ENCODE measurements at places on chromosomes 6 and 20.

GRCh38 chr20:61220131-61220530 lies 31.9 kb upstream of the CDH4 start:
- DNase-seq: no peak

GRCh38 chr6:113732384-113732966 lies 124.7 kb upstream of the MARCKS start:
- no peak for DNase-seq

- no peak for DNase-seq
Measured at GRCh38 chr6:150999576-150999975, 134.1 kb downstream of the MTHFD1L start.

DNA sequence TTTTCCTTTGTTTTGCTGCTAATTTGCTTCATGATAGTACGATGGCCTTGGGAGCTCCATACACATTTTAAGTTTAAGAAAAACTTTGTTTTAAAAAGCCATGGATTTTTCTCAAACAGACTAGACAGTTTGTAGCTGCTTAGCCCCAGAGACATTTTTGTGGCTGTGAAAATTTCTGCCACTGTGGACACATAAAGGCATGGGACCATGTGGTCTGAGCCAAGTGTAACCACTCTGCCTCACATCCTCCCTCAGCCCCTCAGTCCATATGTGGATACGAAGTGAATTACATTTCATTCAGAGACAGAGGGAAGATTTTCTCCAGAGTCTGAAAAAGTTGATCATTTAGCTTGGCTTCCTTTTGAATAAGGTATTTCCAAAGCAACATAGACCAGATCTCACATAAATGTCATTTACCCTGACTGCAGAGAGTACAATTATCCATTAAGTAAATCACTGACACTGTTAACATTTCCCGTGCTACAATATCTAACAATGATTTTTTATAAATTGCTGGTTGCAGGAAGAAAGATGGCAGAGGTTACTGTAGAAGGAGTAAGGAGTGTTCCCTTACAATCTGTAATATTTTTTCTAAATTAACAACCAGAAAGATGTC lies 87.4 kb downstream of the GJA1 start:
- DNase-seq: no peak

DNA sequence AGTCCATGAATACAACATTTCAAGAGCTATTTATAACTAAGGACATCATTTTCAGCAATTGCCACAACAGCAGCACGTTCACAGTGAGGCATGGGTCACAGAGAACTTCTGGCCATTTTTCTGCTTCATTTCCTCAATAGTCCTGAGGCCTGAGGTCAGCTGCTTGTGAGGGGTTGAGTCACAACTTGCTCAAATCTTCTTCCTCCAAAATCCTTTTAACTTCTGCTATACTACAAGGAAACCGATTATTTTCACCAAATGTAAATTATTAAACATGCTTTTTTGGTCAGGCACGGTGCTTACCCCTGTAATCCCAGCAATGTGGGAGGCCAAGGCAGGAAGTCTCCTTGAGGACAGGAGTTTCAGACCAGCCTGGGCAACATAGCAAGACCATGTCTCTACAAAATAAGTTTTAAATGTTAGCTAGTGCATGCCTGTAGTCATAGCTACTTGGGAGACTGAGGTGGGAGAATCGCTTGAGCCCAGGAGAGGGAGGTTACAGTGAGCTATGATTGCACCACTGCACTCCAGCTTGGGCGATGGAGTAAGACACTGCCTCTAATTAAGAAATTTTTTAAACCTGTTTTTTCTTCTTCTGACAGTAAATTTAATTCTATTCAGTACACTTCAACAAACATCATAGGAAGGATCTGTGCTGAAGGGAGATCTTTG lies 11.1 kb upstream of the SLC16A10 start:
- DNase-seq: no peak

DNA sequence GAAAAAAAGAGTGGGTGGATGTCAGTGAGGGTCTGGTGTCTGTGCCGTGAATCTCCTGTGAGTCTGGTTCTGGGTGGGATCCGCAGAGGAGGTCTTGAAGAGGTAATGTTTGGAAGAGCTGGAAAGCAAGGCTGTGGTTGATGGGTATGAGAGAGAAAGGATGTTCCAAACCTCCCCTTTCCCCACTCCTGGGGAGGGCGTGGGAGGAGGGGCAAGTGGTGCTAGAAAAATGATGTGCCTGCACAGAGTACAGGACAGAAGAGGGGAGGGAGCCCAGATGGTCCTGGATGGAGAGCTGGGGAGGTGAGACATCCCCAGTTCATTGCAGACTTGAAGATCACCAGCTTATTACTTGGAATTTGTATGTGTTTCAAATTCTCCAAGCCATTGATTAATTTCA lies 3.1 kb downstream of the CNPY3 start:
- DNase-seq: no peak
